ENCODE measurements at places on chromosomes 2 and 18. TPM values are rescaled to one million over a fixed set of nuclear protein-coding genes. Genes with fewer than 3 reads are reported as not detected.

The SIX2 gene
- not detected for total RNA-seq

The GRB14 gene
- 0.17 TPM for total RNA-seq

The ZNF2 gene
- 10.2 TPM for total RNA-seq

The DSEL gene
- total RNA-seq, result 74.9 TPM

The TUBA3E gene
- not detected for total RNA-seq

The ITPRIPL1 gene
- total RNA-seq, result 2.7 TPM

The BUB1 gene
- total RNA-seq, result 5.8 TPM

The OSBPL1A gene
- 59.4 TPM for total RNA-seq

The RGPD3 gene
- under 0.01 TPM for total RNA-seq
